ENCODE measurements at places on chromosomes 4 and X.

DNA sequence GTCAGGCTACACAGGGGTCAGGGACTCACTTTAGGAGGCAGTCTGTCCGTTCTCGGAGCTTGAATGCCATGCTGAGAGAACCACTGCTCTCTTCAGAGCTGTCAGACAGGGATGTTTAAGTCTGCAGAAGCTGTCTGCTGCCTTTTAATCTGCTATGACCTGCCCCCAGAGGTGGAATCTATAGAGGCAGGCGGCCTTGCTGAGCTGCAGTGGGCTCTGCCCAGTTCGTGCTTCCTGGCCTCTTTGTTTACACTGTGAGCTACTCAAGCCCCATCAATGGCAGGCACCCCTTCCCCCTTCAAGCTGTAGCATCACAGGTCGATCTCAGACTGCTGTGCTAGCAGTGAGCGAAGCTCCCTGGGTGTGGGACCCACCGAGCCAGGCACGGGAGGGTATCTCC lies 31.5 kb upstream of the UNC5C start:
- DNase-seq = no peak

DNA sequence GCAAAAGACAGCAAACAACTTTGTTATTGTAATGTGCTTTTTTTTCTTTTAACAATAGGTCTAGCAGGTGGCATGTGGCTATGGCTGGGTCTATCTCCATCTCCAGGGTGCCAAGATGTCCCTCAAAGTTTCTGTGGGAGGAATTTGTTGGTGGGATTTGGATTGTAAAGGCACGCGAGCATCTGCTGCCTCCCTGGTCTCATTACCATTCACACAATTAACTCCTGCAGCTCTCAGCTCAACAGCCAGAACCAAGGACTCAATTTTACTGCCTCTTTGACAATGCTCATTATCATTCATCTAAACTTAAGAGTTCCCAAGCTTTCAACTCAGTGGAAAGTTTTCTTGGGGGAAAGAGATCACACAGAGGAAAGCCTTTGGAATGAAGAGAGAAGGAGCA lies 10.9 kb upstream of the PCDH18 start:
- no peak for DNase-seq

DNA sequence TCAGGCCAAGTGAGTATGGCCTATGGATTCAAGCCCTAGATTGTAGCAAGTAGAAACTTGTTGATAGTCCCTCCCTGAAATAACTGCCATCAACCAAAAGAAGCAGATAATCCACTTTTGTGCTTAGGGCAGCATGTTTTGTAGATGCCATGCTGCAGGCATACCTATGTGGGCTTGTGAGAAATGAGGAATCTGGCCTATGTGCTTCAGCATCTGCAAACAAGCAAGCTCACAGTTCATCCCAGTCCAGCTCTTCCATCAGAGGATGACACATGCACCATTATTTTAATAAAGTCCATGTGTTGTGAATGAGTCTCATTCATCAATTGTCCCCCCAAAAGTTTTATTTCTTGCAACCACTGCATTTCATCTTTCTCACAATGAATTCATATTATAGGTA lies 421.9 kb upstream of the DIPK2B start:
- no peak for DNase-seq

DNA sequence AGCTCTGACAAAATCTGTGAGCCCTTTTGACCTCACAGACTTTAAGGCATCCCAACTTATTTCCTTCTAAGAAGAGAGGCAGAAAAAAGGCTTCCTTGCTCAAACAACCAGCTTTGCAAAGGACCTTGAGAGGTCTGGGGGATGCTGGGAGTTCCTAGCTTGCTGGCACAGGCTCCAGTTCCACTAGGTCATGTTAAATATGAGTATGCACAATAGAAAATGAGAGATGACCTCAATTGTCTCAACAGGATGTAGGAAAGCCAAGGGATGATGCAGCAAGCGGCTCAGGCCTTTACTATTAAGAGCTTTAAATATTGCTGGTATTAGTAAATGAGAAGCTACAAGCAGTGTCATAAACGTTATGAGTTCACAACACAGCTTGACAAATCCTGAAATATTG lies 13.3 kb upstream of the ZNF827 start:
- DNase-seq = no peak

- no peak for DNase-seq
Measured at GRCh38 chr4:93466446-93466845, 362.1 kb upstream of the ATOH1 start.

GRCh38 chr4:145944886-145945285 lies 6.3 kb upstream of the ZNF827 start:
- no peak for DNase-seq

DNA sequence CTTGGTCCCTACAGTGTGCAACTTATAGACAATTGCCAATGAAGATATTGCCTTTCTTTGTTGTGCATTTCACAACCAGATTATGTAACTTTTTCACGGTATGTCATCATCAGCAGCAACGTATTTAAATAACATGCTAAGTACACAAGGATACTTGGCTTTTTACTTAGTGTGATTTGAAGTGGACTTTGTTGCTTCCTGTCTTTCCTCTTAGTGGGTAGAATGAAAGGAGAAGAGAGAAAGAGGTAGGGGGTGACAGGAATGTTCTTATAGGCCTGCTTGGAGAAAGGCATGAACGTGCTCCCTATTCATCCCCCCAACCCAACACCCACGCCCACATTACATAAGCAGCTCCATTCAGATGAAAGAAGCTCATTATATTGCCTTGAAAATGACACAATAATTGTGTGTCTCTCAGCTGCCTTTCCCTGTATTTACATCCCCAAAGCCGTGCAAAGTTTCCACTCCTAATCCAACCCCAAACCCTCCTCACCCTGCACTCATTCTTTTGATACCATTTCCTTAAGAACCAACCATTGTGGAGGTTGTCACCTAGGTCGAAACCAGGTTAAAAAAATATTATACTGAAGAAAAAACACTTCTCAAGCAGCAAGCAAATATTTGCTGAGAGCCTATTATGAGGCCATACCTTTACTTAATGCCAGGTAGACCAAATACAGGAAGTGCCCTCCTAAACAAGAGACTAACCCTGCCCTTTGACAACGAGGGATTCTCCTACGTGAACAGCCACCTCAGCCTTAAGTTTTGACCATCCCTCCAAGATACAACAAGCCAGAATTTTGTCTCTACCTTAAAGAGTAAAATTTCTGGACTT lies 25.2 kb upstream of the GK start:
- DNase-seq = no peak

GRCh38 chr4:61300266-61300844 lies 100.2 kb downstream of the ADGRL3 start:
- DNase-seq = no peak

DNA sequence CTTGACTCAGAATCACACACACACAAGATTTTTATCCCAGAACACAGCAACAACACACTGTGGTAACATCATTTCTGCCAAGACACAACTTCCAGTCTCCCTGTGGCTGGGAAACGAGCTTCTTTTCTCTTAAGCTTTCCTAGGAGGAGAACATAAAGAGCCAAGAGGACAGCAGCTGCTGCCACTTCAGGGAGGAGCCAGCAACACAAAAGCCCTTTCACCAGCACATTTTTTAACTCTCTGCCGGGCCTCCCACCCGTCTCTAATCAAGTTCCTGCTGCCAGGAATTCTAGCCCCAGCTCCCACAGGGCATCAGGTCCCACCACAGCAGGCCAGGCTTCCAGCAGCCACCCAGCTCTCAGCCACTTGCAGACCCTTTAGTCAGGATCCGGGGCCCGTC lies 22.4 kb downstream of the FAT1 start:
- DNase-seq = no peak

DNA sequence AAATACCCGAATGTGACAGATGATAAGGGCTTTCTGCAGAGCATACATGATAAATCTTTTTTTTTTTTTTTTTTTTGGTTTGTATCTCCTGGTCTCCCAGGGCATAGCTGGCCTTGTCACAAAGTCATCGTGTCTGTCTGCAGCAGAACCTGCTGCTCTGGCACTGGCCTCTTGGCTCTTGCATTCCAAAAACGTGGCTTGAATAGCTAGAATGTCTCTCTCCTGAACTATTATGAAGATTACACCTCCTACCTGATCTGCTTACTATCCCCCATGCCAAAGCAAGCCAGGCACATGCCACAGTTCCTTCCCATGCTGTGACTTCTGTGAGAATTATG lies 50.4 kb upstream of the SCRG1 start:
- DNase-seq = no peak

DNA sequence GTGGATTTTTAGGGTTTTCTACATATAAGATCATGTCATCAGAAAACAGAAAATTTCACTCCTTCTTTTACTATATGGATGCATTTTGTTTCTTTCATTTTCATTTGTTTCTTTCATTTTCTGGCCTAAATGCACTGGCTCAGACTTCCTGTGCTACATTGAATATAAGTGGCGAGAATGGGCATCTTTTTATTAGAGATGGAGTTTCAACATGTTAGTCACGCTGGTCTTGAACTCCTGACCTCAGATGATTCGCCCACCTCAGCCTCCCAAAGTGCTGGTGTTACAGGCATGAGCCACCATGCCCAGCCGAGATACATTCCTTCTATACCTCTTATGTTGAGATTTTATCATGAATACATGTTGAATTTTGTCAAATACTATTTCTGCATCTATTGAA lies 61.8 kb downstream of the BRWD3 start:
- DNase-seq = no peak

- no peak for DNase-seq
Measured at GRCh38 chr4:17817027-17817426, 6.2 kb downstream of the NCAPG start.

DNA sequence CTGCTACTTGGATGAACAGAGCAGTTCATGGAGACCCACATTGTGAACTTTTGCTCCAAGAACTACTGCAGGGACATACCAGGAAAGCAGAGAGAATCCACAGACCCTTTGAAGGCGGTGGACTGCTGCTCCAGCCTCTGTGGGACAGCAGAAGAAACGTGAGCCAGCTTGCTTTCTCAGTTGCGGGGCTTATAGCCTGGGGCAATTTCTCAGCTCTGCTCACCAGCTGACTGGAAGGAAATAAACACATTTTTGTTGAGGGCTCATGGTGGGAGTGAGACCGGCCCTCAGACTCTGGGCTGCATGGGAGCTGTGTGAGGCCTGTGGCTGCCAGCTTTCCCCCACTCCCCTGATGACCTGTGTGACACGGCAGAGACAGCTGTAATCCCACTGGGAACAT lies 2.6 kb upstream of the ADH1A start:
- no peak for DNase-seq

GRCh38 chrX:72141372-72142004 lies 9.8 kb upstream of the RTL5 start:
- no peak for DNase-seq
